Activated effector memory CD4-positive, alpha-beta T cell treated with Interleukin-2 at 50 U/mL for 16 hours (primary cell): ENCODE measurements at places on chromosomes 7 and 10.

DNA sequence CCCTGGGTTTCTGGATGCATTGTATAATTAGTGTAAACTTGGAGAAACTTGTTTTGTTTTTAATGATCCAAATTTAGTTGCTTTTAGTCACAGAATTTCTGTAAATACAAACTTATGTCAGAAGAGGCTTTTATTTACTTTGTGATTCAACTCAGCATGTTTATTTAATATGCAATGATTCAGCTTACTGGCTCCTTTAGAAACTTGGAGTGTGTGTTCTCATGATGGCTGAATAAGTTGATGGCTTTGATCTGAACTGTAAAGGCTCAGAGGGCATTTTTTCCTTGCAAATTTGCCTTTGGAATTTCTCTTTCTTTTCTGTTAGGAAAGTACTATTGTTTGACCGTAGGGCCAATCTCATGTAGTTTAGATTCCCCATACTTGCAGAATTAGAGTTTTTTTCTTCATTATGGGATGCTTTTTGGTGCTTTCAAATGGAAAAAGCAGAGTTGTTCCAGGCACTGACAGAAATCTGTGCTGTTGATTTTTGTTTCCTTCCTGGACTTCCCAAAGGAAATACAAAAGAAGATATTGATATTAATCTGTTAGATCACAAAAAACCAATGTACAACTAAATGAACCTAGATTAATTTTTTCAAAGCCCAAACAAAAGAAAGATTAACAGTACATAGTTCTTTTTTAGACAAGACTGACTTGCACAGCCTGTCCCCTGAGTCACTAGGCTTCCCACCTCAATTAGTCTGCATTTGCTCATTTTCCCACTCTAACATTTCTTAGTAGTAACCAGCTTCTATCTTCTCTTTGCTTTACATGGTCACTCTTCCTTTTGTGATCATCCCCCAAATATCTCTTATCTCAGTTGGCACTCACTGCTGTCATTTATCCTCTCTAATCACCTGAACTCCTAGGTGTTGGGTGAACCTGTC is 96.8 kb upstream of the AGR3 start:
- no peak for DNase-seq

GRCh38 chr10:92619368-92619767 is 26.4 kb downstream of the KIF11 start:
- DNase-seq, result no peak

DNA sequence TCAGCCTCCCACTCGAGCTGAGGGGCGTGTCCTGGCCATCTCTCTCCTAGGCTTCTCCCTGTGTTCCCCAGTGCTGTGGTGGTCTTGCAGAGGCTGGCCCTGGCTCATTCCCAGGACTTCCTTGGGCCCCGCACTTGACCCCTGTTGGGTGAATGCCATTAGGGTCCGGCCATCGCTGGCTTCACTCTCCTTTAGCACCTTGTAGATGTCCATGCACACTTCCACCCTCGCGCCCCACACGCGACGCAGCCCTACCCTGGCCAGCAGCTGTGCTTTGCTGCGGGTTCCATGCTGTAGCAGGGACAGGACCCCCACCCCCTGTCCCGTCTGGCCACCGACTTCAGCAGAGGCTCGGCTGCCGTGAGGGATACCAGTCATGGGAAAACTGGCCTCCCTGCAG is 46.3 kb downstream of the PITRM1 start:
- no peak for DNase-seq

DNA sequence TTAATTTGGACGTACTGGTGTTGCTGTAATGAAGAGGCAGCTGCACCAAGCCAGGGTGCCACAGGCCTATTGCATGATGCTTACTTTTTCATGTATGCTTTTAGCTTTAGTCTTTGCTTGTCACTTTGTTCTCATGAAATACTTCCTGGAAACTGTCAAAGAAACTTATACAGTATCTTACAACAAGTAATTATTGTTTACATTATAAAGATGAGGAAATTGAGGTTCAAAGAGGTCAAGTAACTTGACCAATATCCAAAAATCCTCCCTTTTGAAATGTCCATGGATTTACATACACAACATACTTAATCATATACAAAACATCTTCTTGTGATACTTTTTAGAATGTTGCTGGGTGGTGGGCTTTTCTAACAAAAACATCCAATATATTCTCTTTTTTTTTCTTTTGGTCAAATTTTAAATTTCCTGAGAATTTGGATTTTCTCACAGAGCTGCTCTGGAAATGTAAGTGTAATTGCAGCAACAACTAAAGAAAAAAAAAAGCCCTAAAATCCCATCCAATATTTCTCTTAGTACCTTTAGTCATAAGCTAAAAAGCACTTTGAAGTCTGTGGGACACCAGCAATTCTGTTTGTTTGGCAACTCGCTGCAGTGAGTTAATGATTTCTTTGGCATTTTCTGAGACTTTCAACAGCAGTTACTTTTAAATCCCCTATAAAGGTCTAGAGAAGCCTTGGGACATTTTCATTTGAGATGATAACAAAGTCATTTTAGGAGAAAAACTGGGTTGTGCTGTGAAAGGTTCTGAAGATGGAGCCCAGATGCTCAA is 500.6 kb upstream of the IGFBP3 start:
- no peak for DNase-seq

- DNase-seq, result no peak
Observed at GRCh38 chr7:879093-879492, 2.7 kb downstream of the GET4 start.

- no peak for DNase-seq
Observed at GRCh38 chr7:40493609-40494051, 358.8 kb downstream of the SUGCT start.
